ENCODE measurements at places on chromosomes 4 and X.

DNA sequence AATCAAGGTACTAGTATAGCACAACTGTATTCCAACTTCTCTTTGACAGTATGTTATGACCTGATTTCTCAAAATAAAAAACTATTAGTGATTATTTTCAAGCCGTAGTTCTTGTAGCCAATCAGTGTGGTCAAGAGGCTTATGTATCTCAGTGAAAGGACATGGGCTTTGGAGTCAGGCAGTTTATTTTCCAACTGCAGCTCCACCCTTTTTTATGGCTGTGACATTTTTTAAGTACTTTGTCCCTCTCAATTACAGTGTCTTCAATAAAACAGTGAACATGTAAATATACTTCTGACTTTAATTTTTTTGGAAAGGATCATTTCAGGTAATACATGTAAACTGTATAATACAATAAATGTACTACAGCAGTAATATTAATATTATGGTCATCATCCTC lies 30.0 kb downstream of the HTN1 start:
- DNase-seq: no peak

GRCh38 chr4:159428975-159429692 lies 326.3 kb downstream of the RAPGEF2 start:
- DNase-seq: no peak

GRCh38 chr4:127968586-127968985 lies 3.4 kb downstream of the ABHD18 start:
- DNase-seq: no peak

GRCh38 chr4:102586002-102586643 lies 85.0 kb downstream of the NFKB1 start:
- no peak for DNase-seq

DNA sequence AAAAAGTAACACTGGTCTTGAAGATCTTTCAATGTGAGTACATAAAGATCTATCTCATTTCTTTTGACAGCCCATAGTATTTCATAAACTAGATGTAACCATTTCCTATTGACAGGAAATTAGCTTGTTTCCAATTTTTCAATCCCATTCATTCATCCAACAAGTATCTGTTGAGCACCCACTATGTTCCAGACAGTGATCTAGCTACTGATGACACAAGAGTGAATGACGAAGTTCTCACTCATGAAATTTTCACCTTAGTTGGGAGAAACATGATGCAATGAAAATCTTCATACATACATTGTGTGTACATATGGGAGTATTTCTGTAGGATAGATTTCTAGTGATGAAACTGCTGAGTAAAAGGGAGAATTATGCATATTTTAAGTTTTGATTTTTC lies 1.7 kb downstream of the CD38 start:
- no peak for DNase-seq

GRCh38 chr4:72243641-72244040 lies 211.8 kb downstream of the NPFFR2 start:
- no peak for DNase-seq

DNA sequence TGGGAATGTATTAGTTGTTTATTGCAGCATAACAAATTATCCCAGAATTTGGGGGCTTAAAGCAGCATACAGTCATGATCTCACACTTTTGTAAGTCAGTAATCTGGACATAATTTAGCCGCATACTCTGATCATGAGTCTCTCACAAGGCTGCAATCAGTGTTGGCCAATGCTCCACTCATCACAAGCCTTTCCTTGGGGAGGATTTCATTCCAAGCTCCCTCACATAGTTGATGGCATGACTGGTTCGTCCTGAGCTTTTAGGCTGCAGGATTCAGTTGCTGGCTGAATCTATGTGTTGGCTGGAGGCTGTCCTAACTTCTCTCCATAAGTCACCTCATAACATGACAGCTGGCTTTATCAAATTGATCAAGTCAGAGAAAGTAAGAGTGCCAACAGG lies 1568.6 kb upstream of the PCDH7 start:
- DNase-seq: no peak

DNA sequence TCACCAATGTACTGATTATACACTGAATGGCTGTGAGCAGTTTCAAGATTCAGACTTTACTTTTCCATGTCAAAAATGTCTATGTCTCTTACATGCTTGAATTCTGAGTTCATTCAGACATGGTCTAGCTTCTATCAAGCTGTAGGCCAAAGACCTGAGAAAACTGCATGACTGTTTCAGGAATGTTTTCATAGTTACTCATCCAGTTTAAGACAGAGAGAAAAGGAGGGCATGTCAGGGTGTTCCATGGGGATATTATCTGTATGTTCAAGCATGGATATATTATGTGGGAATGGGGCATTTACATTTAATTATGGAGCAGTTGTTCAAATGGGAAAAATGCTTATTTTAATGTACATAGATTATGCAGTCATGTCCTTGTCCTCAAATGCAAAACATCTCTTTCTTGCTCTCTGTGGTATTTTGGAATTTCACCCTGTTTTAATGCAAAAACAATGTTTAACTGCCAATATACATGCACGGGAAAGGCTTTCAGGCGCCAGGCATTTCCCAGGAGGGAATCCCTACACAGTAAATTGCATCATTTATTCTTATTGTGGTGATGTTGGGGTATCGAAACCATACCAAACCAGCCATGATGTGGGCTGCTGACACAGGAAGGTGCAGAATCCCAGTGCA lies 429.1 kb upstream of the INTU start:
- no peak for DNase-seq

Data from stimulated activated naive CD8-positive, alpha-beta T cell treated with anti-CD3 and anti-CD28 coated beads, Interleukin-15, Interleukin-2, amounts not matched to agents 100 U/mL and 50 U/mL, for 24 hours (primary cell).